ENCODE measurements at places on chromosomes 2 and 18.

GRCh38 chr2:196987298-196987648 lies 60.8 kb upstream of the PGAP1 start:
- no peak for DNase-seq

GRCh38 chr18:75211626-75211952 lies 992 bp downstream of the TSHZ1 start:
- DNase-seq, result no peak

DNA sequence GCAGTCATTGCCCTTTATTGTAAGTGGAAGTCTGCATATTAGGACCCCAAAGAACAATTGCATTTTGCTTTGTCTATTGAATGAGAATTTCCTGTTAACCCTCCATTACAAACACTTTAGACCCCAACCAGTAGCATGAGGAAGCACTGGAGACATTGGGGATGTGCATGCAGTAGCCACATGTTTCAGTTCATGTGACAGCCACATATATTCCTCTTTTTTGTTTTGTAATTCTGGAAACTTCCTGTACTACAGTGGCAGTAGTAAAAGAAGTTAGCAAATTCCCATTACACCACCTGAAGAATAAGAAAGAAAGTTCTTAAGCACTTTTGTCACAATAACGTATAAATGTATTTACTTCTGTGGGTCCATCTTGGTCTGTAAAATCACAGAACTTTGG lies 281.1 kb upstream of the SLC14A2 start:
- DNase-seq, result no peak

- DNase-seq, result no peak
These were observed 127.6 kb upstream of the L3MBTL4 start for GRCh38 chr18:6542296-6542695.

DNA sequence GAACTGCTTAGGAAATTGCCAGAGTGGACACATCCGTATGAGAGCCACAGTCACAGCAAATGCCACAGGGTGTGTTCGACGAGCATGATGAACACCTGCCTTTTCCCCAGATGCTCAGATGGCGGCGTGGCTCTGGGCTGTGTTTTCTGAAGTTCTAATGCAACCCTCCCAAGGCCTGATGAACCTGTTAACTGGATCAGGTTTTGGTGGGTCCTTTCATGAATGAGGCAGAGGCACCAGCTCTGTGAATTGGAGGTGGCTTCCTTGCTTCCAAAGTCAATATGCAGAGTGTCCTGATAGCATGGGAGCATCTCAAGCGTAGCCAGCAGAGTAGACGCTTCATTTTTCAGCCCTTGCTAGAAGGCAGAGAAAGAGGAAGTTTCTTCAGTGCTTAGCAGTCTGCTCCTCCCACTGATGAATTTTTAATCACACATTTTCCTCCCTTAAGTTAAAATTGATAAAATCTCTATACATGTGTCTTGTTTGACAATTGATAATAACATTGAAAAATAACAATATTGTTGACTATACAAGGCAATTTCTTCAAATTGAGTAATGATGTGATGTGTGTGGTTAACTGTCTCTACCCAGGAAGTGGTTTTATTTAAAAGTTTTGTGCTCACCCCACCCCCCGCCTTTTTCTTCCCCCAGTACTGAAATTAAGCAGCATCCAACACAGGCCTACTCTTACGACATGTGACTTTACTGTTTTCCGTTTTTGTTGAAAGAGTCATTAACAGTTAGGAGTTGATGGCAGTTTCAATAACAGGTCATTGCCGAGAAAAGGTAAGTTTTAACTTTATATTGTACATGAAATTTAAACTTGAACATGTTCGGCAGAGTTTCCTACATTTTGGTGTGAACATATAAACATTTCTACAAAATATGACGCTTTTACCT lies at the start of gene ARHGAP15:
Gene ARHGAP15 (plus strand): TSS at position 739 of the 900 bp plus-strand sequence.
- DNase-seq, result no peak

- no peak for DNase-seq
These were observed 29.8 kb upstream of the PRLH start for GRCh38 chr2:237536617-237537016.

- no peak for DNase-seq
These were observed 141.6 kb downstream of the SLC8A1 start for GRCh38 chr2:40310303-40310702.

DNA sequence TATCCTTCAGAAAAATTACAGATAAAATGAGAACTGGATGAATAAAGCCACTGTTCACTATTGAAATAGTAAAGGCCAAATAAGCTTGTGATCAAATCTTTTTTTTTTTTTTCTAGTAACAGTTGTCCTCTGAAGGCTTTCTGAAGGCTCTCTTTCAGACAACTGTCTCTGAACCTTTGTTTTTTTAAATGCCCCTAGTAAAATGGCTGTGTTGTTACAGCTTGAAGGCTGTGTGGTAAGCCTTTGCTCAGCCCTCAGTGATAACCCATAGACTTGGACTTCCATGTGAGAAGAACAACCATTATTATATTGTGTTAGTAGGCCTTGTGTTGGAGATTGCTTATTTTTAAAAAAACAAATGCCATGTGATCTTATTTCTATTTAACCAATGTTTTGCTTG lies 17.6 kb downstream of the FMNL2 start:
- no peak for DNase-seq

- DNase-seq, result no peak
These were observed 21.7 kb upstream of the MEP1B start for GRCh38 chr18:32167980-32168730.

GRCh38 chr2:153360239-153360638 lies 118.3 kb downstream of the RPRM start:
- no peak for DNase-seq

DNA sequence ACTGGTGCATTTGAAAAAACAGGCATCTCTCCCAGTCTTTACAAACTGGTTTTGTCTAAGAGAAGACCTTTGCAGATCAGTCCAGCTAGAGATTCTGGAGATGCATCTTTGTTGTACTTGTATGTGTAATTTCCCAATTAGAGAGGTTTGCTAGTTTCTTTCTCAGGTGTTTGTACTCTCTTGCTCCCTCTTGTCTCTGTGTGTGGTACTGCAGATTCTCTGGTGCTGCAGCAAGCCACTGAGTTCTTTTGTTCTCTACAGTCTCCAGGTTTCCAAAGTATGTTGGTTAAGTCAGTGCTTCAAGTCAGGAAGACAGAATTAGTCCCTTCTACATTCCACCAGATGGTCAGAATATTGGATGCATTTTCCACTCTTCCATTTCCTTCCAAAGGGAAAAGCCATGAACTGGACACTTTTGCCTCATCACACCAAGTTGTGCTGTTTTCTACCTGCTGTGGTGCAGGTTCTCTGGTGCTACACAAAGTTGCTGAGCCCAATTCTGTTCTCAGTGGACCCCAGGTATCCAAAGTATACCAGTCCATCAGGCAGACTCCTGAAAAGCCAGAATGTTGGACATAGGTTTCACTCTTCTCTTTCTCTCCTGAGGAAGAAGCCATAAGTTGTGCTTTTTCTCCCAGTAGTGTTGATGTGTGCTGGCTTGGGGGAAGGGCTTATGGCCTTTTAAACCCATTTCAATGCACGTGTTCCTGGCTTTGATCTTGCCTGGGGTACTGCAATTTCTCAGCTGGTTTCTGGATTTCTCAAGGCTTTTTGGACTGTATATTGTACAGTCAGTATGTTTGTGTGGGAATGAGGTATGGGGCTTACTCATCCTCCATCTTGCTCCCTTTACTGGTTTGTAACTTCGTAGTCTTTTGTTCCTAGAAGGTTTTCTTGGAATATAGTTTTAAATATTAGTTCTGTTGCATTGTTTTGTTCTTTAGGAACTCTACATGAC lies 29.8 kb downstream of the EPC2 start:
- DNase-seq, result no peak

- DNase-seq, result no peak
These were observed 15.5 kb downstream of the CEP192 start for GRCh38 chr18:13006531-13007247.

DNA sequence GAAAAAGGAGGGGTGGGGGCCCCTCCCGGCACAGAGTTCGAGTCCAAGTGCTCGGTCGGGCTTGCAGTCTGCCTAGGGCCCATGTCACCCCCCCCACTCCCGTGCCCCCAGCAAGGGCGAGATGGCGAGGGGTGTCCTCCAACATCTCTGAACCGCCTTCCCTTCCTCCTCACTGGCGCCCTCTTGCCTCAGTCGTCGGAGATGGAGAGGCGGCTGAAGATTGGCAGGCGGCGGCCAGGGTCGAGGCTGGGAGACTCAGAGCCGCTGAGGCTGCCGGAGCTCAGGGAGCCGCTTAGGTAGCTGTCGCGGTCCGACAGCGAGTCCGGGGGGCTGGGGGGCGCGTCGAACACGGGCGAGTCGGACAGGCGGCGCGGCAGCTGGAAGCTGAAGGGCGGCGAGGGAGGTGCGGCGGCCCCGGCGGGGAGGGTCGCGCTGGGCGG lies 2.3 kb downstream of the ZFP36L2 start:
- DNase-seq, result no peak

DNA sequence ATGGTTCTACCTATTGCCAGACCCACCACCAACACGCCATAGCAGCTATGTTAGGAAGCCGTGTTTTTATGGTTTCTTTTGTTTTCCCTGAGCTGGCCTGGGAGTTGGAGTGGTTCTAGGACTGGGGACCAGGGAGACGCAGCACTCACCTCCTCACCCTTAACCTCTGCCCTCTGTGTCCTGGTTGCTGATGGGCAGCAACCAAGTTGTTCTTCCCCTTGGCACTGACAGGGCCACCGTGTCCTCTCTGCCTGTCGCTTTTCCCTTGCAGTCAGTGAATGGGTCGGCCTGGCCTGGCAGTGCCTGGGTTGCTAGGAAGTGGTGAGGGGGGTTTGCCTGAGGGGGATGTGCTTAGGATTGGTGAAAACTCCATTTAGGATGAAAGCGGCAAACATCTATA lies 197.1 kb upstream of the GATA6 start:
- no peak for DNase-seq

DNA sequence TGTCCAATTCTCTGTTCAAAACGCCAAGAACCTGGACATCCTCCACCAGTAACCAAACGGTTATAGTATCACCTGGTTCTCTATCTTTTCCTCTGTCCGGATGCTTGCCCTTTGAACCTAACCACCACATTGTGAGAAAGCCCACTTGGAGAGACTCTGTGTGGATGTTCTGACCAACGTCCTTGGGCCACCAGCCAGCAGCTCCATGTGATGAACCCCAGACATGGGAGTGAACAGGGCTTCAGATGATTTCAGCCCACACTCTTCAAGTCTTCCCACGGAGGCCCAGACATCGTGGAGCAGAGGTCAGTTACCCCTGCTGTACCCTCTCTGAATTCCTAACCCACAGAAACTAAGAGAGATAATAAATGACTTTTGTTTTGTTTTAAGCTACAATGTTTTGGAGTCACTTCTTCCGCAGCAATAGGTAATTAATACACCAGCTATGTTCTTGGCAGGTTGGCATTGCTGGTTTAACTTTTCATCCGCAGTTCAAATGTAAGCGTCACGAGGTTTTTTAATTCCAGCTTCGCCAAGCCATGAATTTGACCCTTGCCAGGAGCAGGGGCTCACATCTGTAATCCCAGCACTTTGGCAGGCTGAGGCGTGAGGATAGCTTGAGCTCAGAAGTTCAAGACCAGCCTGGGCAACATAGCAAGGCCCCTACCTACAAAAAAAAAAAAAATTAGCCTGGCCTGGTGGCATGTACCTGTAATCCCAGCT lies 36.1 kb upstream of the ZNF532 start:
- DNase-seq, result no peak

- DNase-seq, result no peak
These were observed 44.5 kb upstream of the CHN1 start for GRCh38 chr2:175049661-175050060.

- no peak for DNase-seq
These were observed 135.6 kb upstream of the KLHL29 start for GRCh38 chr2:23249348-23249747.

- no peak for DNase-seq
These were observed 10.4 kb upstream of the NFATC1 start for GRCh38 chr18:79385326-79385707.

DNA sequence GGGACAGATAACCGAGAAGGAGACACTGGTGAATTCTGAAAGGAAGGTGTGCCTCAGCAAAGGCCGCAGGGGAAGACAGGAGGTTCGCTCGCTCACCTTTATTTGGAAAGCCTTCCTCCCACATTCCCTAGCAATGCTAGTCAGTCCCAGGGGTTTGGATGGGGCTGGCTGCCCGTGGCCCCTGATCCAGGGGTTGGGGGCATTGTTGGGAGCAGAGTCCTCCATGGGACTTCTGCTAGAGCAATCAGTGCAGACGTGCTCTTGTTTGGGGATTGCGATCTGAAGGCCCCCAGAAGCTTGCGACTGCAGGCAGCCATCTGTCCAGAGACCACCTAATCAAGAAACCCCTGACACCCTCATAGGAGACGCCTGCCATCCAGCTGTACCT lies 6.0 kb upstream of the CYP27C1 start:
- DNase-seq, result no peak

- DNase-seq, result no peak
These were observed 61.0 kb upstream of the NFE2L2 start for GRCh38 chr2:177325554-177325953.

- no peak for DNase-seq
These were observed 166.4 kb upstream of the MSH6 start for GRCh38 chr2:47616506-47616905.

DNA sequence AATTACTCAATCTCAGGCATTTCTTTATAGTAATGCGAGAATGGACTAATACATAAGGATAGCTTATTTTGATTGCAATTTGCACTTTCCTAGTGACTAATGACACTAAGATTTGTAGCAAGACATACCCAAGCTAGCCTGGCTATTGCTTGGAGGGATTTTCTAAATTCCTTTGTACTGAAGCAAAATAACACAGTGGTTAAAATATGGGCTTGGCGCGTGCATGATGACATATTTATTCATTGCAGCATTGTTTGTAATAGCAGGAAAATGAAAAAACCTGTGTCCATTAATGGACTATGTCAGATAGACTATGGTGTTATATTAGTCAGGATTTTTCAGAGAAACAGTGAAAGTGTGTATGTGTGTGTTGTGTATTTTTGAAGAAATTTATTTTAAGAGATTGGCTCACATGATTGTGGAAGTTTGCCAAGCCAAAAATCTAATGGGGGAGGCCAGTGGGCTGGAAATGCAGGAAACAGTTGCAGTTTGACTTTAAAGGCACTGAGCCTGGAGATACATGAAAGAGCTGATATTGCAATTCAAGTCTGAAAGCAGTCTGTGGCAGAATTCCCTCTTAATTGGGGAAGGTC lies 16.7 kb upstream of the LAPTM4A start:
- no peak for DNase-seq

GRCh38 chr2:215431778-215432758 lies 3.8 kb downstream of the FN1 start:
- no peak for DNase-seq

- no peak for DNase-seq
These were observed 360.4 kb downstream of the PLCL1 start for GRCh38 chr2:198164843-198165242.

GRCh38 chr2:27316655-27317412 lies 6.1 kb downstream of the MPV17 start:
- peak; percentile 83 for DNase-seq

- no peak for DNase-seq
These were observed 42.3 kb downstream of the CABLES1 start for GRCh38 chr18:23177433-23178072.

Data from SHP77 treated with DMSO at 0.1 percent for 48 hours (cell line).